Adipocyte (in vitro differentiated cells): ENCODE measurements at places on chromosomes 7 and 10.

DNA sequence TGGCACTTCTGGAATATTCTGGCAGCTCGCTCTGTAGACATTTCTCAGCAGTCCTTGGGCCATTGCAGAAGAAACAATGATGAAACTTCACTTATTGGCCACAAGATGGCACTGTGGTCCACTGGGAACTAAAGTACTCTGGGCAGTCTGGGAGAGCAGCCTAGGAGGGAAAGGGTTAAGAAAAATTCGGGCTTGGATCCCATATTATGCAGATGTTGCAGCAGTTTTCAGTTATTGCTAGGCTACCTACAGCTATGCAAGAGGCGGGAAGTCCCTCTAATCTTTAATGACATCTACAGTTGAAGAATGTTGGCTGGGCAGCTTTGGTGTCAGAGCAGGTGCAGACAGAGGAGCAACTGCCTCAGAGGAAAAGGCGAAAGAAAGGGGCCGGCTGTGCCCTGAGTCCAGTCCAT is 201.7 kb upstream of the PRSS58 start:
- peak; percentile 84 for DNase-seq

DNA sequence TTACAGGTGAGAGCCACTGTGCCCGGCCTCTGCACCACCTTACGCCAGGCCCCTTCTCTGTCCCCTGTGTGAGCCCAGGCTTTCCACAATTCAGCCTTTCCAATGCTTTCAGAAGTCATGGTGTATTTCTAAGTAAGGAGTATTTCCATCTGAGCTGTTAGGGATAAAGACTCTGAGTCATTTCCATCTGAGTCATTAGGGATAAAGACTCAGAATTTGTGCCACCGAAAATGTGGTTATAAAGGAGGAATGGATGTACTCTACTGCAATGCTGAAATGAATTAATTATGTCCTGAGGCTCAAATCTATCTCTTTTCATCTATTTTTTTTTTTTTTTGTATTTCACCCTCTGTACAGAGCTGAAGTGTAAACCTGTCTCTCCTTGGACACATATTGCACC is 84.0 kb downstream of the GATA3 start:
- DNase-seq, result no peak

DNA sequence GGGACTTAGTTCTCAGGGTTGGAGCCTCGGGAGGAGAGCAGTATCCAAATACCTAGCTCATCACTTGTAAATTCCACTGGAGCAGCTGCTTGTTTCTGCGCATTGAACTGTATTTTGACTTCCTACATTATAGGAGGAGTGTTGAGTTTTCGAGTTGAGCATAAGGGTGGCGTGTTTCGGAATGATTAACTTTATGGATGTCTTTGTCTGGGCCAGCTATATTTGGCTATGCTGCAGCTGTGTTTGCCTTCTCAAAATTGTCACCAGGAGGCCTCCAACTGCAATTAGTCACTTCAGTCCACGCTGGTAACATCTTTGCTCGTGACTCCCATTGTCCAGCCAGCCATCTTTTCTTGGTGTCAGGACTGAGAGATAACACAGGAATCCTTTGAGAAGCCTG is 9.1 kb downstream of the CELF2 start:
- DNase-seq, result no peak

GRCh38 chr10:128522551-128523308 is 396.5 kb upstream of the MKI67 start:
- no peak for DNase-seq

DNA sequence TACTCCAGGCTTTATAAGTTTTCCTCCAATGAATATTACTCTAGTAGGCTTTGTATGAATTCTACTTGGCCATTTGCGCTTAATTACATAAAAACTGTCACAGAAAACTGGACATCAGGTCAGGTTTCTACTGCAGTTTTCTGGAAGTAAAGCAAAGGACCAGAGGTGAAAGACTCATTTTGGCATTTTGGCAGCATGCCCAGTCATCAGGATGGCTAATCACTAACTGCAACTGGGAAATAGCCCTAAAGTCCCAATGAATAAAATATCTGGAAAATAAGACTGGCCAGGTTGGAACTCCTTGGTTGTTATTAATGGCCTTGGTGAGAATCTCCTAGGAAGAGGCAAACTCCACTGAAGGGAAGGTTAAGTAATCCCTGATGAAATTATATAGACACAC is 75.5 kb downstream of the COPG2 start:
- no peak for DNase-seq

GRCh38 chr10:2122431-2123124 is 385.3 kb upstream of the ADARB2 start:
- no peak for DNase-seq

- DNase-seq, result no peak
Observed at GRCh38 chr10:34213193-34213804, 601.8 kb downstream of the PARD3 start.

GRCh38 chr10:45429790-45430189 is 55.8 kb downstream of the ALOX5 start:
- no peak for DNase-seq

DNA sequence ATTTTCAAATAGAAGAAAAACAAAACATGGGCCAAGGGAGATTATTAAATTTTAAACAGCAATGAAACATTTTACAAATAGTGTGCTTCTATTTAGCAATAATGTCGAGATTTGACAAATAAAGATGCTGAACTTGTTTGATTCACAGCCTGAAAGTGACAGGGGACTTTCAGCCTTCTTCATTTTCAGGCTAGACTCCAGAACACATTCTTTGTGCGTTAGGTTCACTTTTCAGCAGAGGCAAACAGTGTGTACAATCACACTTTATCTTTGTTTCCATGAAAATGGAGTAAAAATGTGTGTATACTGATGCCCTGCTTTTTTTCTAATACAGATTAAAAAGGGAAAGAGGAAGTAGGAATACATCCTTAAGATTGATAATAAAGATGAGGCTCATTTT is 35.6 kb downstream of the FAM171A1 start:
- DNase-seq, result no peak

- peak; percentile 11 for DNase-seq
Observed at GRCh38 chr7:140229591-140230515, 53.1 kb upstream of the KDM7A start.

DNA sequence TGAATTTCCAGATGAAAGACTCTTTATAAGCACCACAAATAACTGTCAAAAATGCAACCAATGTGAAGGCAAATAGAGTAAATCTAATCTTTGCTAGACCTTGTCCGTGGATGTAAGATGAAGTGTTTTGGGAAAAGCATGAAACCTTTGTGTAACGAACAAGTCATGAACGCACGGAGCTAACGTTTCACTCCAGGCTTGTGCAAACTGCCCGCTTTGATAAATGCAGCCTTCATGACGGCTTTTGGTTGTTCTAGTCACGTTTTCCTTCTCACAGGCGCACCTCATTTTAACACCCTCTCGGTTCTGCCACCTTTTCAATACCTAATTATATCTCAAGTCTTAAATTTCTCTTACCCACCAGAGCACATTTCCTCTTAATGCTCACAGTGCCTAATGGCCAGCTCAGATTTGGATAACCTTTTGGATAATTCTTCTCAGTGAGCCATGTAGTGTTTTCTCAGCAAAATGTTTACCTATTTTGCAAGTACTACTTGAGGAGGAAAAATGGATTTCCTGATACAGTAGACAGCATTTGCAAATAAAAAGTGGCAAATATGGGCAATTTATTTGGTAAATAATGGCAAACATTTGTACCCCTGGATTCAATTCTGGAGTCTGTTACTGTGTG is 63.2 kb downstream of the HECW1 start:
- DNase-seq, result no peak

- no peak for DNase-seq
Observed at GRCh38 chr7:27212497-27213432, 12.9 kb upstream of the HOXA13 start.

DNA sequence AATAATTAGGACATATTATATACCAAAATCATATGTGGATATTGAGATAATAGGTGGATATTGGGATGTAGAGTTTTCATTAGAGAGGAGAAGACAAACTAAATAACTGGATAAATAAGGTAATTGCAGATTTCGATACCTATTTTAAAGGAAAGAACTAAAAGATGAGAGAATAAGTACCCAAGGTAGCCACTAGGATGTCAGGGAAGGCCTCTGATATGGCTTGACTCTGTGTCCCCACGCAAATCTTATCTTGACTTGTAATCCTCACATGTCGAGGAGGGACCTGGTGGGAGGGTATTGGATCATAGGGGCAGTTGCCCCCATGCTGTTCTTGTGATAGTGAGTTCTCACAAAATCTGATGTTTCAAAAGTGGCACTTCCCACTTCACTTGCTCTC is 44.7 kb upstream of the TMEM229A start:
- DNase-seq, result no peak

DNA sequence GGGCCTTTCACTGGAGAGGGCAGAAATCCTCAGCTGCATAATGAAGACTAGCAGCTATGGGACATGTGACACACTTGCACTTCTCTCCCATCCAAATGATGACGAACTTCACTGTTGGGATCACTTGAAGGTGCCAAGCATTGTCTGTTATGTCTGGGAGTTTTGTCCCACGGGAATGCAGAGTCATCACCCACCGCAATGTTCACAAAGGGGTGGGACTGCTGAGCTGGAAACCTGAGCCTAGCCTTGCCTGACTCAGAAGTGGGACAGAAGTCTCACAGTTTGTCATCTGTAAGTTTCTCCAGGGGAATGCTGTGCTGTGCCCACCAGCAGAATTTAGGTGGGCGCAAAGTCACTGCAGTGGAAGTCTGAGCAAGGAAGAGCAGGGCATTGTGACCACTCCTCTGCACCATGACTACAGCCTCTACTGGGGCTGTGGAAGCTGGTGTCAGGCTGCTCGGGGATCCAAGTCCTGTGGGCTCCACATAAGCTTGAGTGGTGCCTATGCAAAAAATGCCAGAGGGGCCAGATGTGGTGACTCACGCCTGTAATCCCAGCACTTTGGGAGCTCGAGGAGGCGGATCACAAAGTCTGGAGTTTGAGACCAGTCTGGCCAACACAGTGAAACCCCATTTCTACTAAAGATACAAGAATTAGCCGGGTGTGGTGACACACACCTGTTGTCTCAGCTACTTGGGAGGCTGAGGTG is 472.0 kb upstream of the CNTNAP2 start:
- no peak for DNase-seq

DNA sequence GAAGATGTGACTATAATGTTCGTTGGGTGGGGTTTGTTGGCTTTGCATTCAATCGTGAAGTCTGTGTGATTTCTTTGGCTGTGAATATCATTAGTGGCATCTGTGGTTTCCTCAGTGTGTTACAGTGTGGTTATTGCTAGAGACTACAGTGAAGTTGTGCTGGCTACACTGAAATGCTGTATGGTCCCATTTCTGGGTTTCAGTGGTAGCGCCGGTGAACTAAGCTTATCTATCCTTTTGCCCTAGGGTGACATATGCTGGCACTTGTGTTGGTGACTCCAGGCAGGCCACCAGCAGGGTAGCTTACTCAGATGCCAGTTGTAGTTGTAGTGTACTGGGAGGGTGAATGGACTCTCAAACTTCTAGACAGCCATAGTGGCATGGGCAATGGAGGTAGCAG is 259.5 kb downstream of the ANKRD30A start:
- DNase-seq, result no peak
